ENCODE measurements at places on chromosomes 3 and 15. TPM values are rescaled to one million over a fixed set of nuclear protein-coding genes. Genes with fewer than 3 reads are reported as not detected.

Gene GOLGA8M
- 0.56 TPM for total RNA-seq

Gene FGF7
- 236 TPM for total RNA-seq

Gene CXCR6
- not detected for total RNA-seq

Gene EFHB
- total RNA-seq, result under 0.01 TPM

Gene SHC4
- total RNA-seq, result 6.5 TPM

Gene SYNPR
- total RNA-seq, result not detected

Gene SUCNR1
- total RNA-seq, result 6.7 TPM

Gene MESP1
- total RNA-seq, result 0.28 TPM

Gene SSUH2
- not detected for total RNA-seq

Gene RLBP1
- total RNA-seq, result not detected

Gene PEX5L
- total RNA-seq, result under 0.01 TPM

Data from regular cardiac myocyte (primary cell).